ENCODE measurements at places on chromosomes 11 and 22. TPM values are rescaled to one million over a fixed set of nuclear protein-coding genes. Genes with fewer than 3 reads are reported as not detected.

Gene MS4A3
- not detected for total RNA-seq

Gene C11orf42
- not detected for total RNA-seq

Gene C11orf65
- total RNA-seq: 0.09 TPM

Gene GALNT18
- total RNA-seq: 213 TPM

Gene CRYBA4
- total RNA-seq: not detected

Gene DSCAML1
- under 0.01 TPM for total RNA-seq

Gene KRTAP5-8
- not detected for total RNA-seq

Gene DBX1
- not detected for total RNA-seq

Gene OR10AG1
- not detected for total RNA-seq

Gene LGR4
- 1.9 TPM for total RNA-seq

Gene OR8A1
- total RNA-seq: not detected

All from dermis blood vessel endothelial cell (primary cell).